Right ventricle myocardium inferior (tissue), 1 donor: ENCODE measurements at places on chromosomes 5 and 9. TPM values are rescaled to one million over a fixed set of nuclear protein-coding genes. Genes with fewer than 3 reads are reported as not detected.

DNA sequence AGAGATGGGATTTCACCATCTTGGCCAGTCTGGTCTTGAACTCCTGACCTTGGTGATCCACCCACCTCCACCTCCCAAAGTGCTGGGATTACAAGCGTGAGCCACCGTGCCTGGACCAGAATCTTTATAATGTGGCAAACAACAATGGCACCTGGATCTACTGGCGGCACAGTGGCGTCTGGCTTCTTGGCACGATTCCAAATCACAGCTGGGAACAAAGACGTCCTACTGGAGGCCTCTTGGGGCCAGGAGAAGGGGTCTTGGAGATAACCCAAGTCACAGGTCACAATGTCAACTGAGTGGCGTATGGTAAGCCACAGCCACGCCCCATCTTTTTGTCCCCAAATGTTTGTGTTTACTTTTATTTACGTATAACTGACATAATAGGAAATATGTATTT, 77.8 kb upstream of the RAPGEF1 start:
- no peak for DNase-seq

DNA sequence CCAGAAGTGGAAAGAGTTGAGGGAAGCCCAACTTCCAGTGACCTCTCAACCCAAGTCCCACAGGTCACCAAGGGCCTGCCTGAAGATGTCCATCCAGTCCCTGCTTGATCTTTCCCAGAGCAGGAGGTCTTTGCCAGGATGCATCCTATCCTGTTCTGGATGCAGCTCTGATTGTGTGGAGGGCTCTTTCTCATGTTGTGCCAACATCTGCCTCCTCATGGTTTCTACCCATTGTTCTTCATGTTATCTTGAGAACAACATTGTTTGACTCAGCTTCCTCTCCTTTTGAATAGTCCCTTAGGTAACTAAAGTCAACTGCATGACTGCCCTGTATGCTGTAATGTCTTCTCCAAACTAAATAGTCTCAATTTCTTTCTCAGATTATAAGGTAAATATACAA, 169.3 kb downstream of the CCDC192 start:
- DNase-seq, result no peak

GRCh38 chr9:130147910-130148309, 24.3 kb upstream of the NCS1 start:
- DNase-seq, result no peak

DNA sequence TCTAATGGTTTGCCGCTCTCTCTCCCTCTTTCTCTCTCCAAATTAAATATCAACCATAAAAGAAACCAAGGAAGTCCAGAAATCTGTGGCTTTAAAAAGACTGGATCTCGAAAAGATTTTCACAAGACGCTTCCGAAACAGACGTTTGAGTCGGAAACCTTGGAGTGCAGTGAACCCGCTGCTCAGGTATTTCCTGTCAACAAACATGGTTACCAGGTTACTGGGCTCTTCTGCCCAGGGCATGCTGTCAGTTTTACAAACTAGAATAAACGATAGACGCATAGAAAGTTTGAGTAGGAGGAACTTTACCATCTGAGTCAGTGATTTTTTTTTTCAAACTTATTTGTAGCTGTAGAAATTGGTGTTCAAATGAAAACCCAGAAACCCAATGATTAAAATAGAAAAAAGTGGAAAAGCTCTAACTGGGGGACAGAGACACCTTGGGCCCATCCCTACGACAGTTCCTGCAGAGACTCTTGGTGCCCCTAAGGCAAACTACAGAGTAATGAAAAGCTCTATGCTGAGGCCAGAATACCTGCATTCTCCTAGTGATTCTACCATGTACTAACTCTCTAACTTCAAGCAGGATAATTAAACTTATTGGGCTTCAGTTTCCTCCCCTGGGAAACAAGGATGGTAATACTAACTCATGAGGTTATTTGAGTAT, 90.0 kb downstream of the DOCK8 start:
- no peak for DNase-seq

GRCh38 chr5:155307229-155307628, 293.7 kb downstream of the KIF4B start:
- no peak for DNase-seq

DNA sequence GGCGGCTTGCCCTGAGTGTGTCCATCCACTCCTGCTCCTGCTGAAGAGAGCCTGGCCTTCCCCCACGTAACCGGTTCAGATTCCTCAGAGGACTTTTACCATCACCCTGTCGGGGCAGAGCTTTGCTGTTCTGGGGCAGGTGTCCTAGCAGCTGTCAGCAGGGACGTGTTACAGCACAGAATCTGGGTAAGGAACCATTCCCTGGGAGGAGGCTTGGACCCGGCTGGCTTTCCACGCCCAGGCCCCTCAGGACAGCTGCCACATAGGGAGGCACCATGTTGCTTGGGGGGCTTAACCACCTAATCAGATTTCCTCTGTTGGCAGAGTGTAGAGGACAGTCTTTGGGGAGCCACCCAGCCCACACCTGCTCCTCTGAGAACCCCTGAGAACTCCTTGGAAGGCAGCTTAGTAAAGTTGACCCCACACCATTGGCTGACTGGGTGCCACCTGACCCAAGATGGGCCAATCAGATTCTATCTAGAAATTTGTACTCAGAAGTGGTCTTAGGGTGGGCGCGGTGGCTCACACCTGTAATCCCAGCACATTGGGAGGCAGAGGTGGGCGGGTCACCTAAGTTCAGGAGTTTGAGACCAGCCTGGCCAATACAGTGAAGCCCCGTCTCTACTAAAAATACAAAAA, 23.3 kb upstream of the EEIG1 start:
- DNase-seq, result no peak

The FBXW2 gene
- total RNA-seq, result 41.0 TPM

The SPINK6 gene
- not detected for total RNA-seq
